ENCODE measurements at places on chromosomes 7 and 10.

DNA sequence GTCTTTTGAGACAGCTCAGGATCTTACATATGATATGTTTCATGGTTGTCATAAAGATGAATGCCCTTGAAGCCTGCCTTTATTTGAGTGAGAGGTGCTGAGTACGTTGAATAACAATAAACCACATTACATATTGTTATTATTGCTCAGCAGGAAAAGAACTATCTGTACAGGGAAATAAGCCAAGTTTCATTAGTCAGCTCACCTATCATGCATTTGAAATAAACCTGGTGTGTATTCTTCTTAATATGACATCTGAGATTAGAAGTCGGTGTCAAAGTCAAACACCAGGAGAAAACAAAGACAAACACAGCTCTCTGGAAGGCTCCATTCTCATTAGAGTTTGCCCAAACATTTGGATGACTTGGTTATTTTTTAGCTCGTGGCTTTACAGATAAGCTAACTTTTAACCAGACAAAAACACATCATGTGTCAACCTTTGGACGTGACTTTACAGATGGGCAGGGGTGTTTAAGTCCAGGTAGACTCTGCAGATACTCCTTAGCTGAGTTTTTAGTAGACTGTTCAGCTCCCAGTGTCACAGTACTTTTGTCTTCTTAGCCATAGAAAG lies 71.2 kb upstream of the AOAH start:
- no peak for DNase-seq
- H3K36me3 ChIP-seq = no peaks in the 10 kb centered on the region
- no peak overlapping the region for H3K4me3 ChIP-seq
- no peaks in the 10 kb centered on the region for H3K27me3 ChIP-seq

GRCh38 chr7:31345421-31345820 lies 4.9 kb upstream of the NEUROD6 start:
- DNase-seq = no peak
- H3K27me3 ChIP-seq = peaks cover 20% of the 10 kb centered on the region
- H3K4me3 ChIP-seq = no peak overlapping the region
- H3K36me3 ChIP-seq = no peaks in the 10 kb centered on the region
- H3K4me1 ChIP-seq = no peaks in the 10 kb centered on the region

DNA sequence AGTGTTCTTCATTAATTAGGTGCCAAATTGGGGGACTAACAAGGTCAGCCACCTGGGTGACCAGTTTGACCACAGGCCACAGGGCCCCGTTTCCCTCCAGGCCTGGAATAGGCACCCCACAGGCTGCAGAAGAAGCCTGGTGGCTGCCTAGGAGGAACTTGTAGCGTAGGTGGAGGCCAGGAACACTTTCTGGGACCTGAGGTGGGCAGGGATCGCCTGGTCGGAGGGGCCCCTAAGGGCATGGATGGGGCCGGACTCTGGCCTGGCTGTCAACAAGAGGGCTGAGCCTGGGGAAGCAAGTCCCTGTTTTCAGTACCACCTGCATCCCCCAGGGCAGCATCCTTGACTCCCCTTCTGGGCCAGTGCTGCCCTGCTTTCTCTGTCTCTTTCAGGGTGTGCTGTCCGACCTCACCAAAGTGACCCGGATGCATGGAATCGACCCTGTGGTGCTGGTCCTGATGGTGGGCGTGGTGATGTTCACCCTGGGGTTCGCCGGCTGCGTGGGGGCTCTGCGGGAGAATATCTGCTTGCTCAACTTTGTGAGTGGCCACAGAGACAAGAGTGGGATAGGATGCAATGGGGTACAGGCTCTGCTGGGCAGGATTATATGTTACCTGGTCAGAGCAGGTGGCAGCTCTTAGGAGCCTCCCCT lies 30.7 kb upstream of the SH2D4B start:
- no peaks in the 10 kb centered on the region for H3K27me3 ChIP-seq
- H3K4me1 ChIP-seq = peaks cover 28% of the 10 kb centered on the region
- no peak for DNase-seq
- H3K36me3 ChIP-seq = peaks cover 47% of the 10 kb centered on the region

DNA sequence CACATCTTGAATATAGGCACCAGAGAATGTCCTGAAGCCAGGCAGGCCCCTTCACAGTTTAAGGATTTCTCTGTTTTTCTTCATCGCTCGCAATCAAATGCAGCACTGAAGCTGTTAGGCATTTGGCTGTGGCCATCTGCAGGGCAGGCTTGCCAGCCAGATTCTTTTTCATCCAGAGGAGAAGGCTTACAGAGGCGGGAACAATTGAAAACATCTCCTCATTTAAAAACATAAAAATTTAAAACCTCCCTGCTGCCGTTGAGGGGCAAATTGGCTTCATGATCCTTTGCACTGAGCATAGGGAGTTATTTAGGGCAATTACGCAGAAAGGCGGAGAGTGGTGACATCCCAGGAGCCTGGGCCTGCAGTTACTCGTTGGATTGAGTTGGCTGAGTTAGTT lies 500.0 kb downstream of the TYW1 start:
- no peaks in the 10 kb centered on the region for H3K27me3 ChIP-seq
- no peaks in the 10 kb centered on the region for H3K4me1 ChIP-seq
- H3K36me3 ChIP-seq = no peaks in the 10 kb centered on the region
- no peak for DNase-seq

DNA sequence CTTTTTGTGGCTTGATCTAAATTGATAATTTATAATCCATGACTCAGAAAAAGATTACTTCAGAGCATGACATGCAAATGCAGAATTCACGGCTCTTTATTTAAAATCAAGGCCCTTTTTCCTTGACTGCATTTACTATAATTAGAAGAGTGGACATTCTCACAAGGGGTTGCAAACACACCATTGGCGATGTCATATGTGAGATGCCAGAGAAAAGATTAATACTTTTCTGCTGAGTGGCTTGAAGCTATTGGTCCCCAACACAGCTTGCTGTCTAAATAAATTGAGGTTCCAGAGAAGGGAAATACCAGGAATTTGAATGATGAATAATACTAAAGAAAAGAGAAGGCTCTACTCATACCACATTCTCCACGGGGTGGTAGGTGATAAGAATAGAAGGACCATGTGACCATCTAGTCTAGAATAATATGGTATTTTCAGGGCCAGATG lies 78.7 kb upstream of the ARID5B start:
- H3K36me3 ChIP-seq = no peaks in the 10 kb centered on the region
- no peaks in the 10 kb centered on the region for H3K27me3 ChIP-seq
- no peak overlapping the region for H3K27ac ChIP-seq
- no peak for DNase-seq
- H3K4me3 ChIP-seq = no peak overlapping the region
- H3K4me1 ChIP-seq = no peaks in the 10 kb centered on the region
